ENCODE measurements at places on chromosomes 4 and X.

DNA sequence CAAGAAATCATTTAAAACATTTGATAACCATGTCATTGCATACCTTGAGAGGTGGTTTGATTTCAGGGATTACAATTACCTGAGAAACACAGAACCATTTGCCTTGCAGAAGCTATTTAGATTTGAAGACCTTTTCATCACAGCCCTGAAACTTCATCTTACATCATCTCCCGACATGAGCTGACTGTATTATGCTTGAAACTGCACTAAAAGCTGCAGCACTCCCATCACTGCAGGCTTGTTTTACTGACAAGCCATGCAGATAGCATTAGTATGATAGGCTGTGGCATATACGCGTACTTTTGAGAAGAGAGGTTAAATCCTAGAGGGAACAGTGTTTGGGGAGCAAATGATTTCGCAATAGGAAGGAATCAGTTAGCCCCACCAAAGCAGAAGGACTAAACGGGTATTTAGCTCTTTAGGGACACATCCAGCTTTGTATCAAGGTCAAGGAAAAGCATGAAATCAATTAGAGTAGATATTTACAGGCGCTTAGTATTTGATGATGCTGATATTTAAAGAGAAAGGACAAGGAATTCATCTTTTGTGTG, 133.2 kb upstream of the DIAPH2 start:
- no peak for DNase-seq

- DNase-seq, result no peak
Observed at GRCh38 chr4:125368146-125368545, 53.4 kb downstream of the FAT4 start.

GRCh38 chr4:70705183-70706043, 16.4 kb upstream of the RUFY3 start:
- peak; percentile 58 for DNase-seq

DNA sequence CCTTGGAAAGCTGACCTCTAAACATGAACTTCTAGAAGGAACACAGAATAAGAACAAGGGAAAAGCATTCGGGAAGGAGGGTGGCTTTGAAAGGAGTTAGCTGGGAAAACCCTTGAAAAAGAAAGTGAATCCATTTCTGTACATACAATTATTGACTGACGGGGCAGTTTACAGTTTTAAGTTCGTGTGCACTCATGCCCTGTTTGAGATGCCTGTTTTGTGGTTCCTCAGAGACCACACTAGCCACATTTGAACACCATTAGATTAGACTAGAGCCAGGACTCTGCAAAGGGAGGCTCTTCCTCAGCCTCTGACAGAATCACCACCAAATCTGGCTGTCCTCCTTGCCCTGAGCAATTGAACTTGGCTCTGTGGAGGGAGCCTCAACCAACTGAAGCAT, 158.3 kb downstream of the PALLD start:
- no peak for DNase-seq

DNA sequence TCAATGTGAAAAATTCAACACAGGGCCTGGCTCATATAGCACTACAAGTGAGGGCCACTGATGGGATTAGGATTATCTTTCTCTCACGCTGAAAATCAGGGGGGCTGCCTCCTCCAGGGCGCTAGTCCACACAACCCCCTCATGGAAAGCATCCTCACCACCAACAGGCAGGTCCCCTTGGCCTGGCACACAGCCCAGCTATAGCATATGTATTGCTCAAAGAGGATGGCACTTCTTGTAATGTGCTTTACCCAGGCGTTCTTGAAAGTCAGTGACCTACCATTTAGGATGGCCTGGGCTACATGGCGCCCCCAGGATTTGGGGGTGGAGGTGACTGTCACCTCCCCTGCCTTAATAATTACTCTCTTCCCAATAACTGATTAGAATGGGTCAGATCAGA, 71.0 kb upstream of the LSM6 start:
- DNase-seq, result no peak

- no peak for DNase-seq
Observed at GRCh38 chr4:115042496-115042895, 70.9 kb downstream of the NDST4 start.

- no peak for DNase-seq
Observed at GRCh38 chr4:163500586-163500985, 6.1 kb downstream of the TMA16 start.

GRCh38 chr4:54400802-54401201, 171.7 kb downstream of the PDGFRA start:
- DNase-seq, result no peak

- no peak for DNase-seq
Observed at GRCh38 chr4:55851885-55852284, 1.6 kb upstream of the EXOC1 start.

- no peak for DNase-seq
Observed at GRCh38 chr4:185811509-185812364, at the start of gene SORBS2. TSS of gene SORBS2 (minus strand) at chr4:185812194. CDS start at chr4:185690571, 121,623 bp downstream.

DNA sequence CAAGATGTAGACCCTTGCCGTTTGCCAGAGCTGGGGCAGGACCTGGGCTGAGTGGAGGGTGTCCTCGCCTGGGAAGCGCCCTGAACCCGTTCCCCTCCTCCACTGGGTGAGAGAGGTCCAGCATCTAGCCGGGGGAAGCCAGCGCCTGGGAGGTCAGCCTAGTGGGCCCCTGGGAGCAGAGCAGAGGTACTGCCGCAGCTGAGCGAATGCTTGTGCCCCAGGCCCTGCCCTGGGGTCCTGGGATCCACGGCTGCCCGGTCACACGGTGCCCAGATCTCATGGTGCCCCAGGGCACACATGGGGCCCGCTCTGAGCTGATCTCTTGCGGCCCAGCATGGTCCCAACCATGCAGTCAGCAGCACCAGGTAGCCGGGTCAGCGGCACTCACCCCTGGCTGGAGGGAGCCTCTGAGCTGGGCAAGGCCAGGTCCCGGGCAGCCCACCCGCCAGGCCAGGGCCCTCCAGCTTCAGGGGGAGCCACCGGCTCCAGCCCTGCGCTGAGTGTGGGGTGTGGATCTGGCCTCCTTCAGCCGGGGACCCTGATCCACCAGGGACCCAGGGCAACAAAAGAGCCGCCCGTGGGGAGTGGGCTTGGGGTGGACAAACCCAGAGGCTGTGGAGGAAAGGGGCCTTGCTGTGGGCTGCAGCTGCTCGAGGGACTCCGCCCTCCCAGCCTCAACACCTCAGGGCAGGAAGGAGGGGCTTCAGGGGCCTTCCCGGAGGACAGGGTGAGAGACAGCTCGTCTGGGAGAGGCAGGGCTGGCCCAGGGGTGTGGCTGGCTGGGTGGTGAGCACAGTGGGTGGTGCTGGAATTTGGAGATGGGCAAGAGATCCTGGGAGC, 4.1 kb upstream of the CPLX1 start:
- no peak for DNase-seq

GRCh38 chrX:119880076-119880475, 8.4 kb downstream of the NDUFA1 start:
- DNase-seq, result no peak

DNA sequence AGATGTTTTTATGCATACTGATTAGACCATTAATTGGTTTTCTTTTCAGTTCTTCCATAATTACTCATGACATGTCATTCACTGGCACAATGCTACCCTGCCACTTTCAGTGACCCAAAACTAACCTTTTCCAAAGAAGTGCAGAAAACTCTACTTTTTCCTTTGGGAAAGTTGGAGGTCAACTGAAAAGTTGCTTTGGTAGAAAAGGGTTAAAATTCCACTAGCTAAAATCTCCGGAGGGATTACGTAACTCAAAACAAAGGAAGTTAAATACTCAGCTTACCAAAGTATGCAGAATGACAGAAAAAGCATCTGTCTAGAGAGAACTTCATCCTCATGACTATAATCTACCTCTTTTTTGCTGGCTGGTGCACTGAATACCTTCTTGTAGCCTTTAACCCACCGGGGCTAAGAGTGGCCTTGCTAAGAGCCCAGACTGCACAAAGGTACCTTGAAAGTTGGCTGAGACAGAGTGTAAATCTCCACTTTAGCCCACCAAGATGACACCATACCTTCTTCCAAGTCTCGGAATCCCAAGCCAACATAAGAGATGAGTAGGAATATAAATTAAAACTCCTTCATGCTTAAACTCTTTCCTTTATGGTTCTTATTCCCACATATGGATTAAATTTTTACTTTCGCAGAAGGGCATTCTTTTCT, 1099.5 kb upstream of the INTU start:
- no peak for DNase-seq

GRCh38 chr4:145938618-145939440, at the start of gene ZNF827:
TSS of gene ZNF827 (minus strand) at chr4:145938823. CDS start at chr4:145938407, 416 bp downstream.
- DNase-seq, result peak; percentile 47

DNA sequence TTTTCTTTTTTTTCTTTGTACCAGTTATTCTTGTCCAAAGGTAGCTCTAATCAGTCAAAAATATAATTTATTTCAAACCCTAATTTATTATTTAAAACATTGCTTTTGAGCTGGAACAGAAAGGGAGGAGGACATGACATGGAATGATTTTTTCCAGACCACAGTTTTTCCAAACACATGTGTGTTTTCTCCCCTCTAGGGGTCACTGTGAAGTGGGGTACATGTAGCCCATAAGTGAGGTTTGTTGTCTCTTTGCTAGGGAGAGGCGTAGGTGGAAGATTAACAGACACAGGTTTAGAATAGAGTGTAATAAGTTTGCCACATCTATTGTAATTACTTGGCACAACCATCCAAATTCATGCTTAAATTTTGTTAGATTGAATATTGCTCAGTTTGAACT, 83.0 kb downstream of the TNIP2 start:
- no peak for DNase-seq

GRCh38 chrX:133550665-133551485, 135.6 kb upstream of the GPC4 start:
- DNase-seq, result no peak

DNA sequence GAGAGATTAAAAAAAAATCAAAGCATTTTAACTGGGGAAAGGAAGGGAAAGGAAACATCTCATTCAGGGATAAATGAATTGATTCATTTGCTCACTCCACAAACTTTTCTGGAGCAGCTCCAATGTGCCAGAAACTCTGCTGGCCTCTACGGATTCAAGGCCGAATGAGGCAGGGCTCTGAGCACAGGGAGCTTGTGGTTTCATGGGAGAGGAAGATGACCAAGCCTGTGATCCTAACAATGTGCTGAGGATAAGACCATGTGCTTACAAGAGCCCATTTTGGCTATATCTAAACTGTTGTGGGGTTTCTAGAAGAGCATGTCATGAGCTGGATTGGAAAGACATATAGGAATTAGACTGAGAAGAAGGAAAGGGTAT, 137.5 kb downstream of the ZNF674 start:
- DNase-seq, result no peak

DNA sequence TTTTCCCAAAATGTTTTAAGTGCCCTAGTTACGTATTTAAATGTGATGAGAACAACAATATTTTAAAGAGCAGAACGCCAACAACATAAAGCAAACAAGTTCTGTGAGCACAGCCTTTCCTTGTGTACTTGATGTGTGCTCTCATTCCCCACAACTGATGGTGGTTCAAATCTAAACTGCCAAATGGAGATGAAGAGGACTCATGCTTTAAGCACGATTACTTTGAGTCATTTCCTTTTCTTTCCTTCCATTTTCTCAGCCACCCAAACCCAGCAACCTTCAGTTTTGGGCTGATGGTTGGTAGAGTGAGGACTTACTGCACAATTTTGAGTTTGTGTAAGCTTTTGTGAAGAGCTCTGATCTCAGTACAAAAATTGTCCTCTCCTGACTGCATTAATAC, 1.7 kb downstream of the NSD2 start:
- DNase-seq, result no peak

- peak; percentile 43 for DNase-seq
Observed at GRCh38 chr4:102625232-102625930, 124.2 kb downstream of the NFKB1 start.

DNA sequence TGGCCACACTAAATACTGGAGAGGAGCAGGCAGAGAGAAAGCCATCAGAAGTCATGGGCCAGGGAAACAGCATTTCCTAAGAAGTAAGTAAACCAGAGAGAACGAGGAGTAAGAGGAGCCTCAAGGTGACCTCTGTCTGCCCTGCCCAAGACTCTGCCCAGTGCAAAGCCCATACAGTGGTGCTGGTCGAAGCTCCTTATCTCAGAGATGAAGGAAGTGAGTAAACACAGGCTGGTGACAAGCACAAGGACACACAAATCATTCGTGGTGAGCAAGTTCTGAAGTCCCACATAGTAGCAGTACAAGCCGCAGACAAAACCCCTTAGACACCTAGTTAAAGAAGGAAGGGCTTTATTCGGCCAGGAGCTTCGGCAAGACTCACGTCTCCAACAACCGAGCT, 62.7 kb downstream of the DCTD start:
- no peak for DNase-seq

- no peak for DNase-seq
Observed at GRCh38 chr4:187996502-187997177, 1.1 kb downstream of the ZFP42 start.

- no peak for DNase-seq
Observed at GRCh38 chrX:28303486-28303885, 283.8 kb upstream of the IL1RAPL1 start.

DNA sequence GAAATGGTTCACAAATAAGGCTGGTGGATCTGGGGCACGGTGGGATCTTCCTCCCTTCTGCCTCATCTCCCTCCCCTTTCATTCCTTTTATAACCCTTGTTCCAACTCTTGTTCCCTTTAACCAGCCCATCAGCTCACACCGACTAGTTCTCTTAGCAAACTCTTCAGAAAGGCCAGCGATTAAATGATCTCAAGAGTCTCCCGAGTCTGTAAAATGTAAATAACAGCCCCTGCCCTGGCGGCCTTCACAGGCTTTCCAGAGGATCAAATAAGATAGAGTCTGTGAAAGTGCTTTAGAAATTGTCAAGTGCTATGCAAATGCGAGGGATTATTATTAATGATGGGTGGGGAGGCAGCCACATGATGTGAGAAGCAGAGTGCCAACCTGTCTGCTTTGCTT, 27.1 kb downstream of the TSC22D3 start:
- no peak for DNase-seq

DNA sequence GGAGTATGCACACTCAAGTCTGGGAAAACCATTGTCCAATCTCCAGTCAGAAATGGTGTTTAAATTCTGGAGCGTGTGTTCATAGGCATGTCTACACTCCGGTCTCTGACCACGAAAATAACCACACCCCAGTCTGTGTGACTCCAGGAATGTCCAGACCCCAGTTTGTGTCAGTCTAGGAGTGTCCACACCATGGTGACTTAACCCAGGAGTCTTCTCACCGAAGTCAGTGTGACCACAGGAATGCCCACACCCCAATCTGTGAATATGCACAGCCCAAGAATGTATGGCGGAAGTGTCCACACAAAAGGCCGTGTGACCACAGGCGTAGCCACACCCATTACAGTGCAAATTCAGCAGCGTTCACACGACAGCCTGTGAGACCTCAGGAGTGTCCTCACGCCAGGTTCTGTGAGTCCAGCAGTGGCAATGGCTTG, 11.4 kb downstream of the FTSJ1 start:
- DNase-seq, result no peak

GRCh38 chr4:119656342-119656741, 27.7 kb upstream of the PDE5A start:
- no peak for DNase-seq
